Heart right ventricle (tissue), 16 donors: ENCODE measurements at places on chromosomes 1 and 21. TPM values are rescaled to one million over a fixed set of nuclear protein-coding genes. Genes with fewer than 3 reads are reported as not detected.

Gene GBP7
- total RNA-seq, result not detected

Gene HUNK
- total RNA-seq, result 0.51 TPM

Gene BLZF1
- 17.3 TPM for total RNA-seq

Gene PTAFR
- total RNA-seq, result 13.4 TPM

Gene ATP1A4
- 0.14 TPM for total RNA-seq

Gene CLCA4
- not detected for total RNA-seq

Gene FAM177B
- not detected for total RNA-seq

Gene CASP9
- total RNA-seq, result 8.6 TPM

Gene ATAD3C
- total RNA-seq, result 0.21 TPM

Gene KCNJ15
- not detected for total RNA-seq

Gene S1PR1
- 78.9 TPM for total RNA-seq

Gene VANGL2
- total RNA-seq, result 4.1 TPM

Gene CADM3
- total RNA-seq, result 1.7 TPM

Gene TATDN3
- 38.8 TPM for total RNA-seq

Gene PLA2G4A
- 1.2 TPM for total RNA-seq

Gene SH3BGR
- total RNA-seq, result 215 TPM

Gene MAP3K21
- 0.13 TPM for total RNA-seq

Gene CAMK2N1
- total RNA-seq, result 10.8 TPM

Gene HCRTR1
- 0.17 TPM for total RNA-seq

Gene CD1E
- total RNA-seq, result not detected

Gene S100A3
- not detected for total RNA-seq

Gene CYP4A11
- 0.25 TPM for total RNA-seq

Gene SLC5A9
- total RNA-seq, result not detected

Gene MROH9
- total RNA-seq, result not detected

Gene ANKRD45
- total RNA-seq, result not detected

Gene GBP6
- total RNA-seq, result not detected

Gene PACC1
- 4.0 TPM for total RNA-seq

Gene TMEM52
- total RNA-seq, result 2.1 TPM

Gene AMY2B
- 19.0 TPM for total RNA-seq

Gene OVAAL
- total RNA-seq, result 2.1 TPM

Gene NPHS2
- not detected for total RNA-seq

Gene AK5
- 0.47 TPM for total RNA-seq

Gene SLAMF7
- 0.59 TPM for total RNA-seq
